Ovary (tissue), 10 donors: ENCODE measurements at places on chromosomes 3 and 15. TPM values are rescaled to one million over a fixed set of nuclear protein-coding genes. Genes with fewer than 3 reads are reported as not detected.

OR5H2 gene
- total RNA-seq, result not detected

CSPG4 gene
- total RNA-seq, result 30.0 TPM

GPR62 gene
- total RNA-seq, result 0.36 TPM

HTD2 gene
- 12.0 TPM for total RNA-seq

PLCL2 gene
- 54.2 TPM for total RNA-seq

MYO5C gene
- total RNA-seq, result 1.1 TPM

GRCh38 chr15:46652266-46652665, 1017.4 kb downstream of the SQOR start:
- H3K36me3 ChIP-seq, result no peaks in the 10 kb centered on the region
- no peak for DNase-seq
- H3K4me1 ChIP-seq, result no peaks in the 10 kb centered on the region

DNA sequence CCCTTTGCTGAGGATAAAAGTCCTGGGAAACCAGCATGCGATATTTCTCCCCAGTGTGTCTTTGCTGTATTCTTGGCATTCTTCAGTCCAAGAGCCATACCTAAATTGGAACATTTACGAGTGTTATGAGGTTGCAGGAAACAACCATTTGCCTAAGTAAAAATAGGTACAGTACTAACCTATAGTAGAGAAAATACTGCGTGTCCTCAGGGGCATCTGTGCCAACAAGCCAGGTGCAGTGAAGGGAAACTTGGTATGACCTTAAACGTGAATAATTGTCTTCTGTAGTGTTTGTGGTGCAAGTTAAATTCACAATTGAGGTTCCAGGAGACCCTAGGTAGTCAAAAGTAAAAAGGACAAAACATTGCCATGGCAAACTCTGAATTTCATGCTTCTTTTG, 12.2 kb downstream of the IL5RA start:
- H3K27ac ChIP-seq, result no peak overlapping the region
- no peak overlapping the region for H3K4me3 ChIP-seq
